ENCODE measurements at places on chromosomes 1 and 21.
A peak's percentile ranks its signal among the peaks of the same experiment; 100 is the strongest.

GRCh38 chr1:205398586-205398985 lies 23.3 kb downstream of the LEMD1 start:
- H3K27me3 ChIP-seq: peaks cover 40% of the 10 kb centered on the region
- DNase-seq: no peak
- no peak overlapping the region for H3K4me3 ChIP-seq
- H3K4me1 ChIP-seq: no peaks in the 10 kb centered on the region
- H3K27ac ChIP-seq: no peak overlapping the region
- H3K36me3 ChIP-seq: no peaks in the 10 kb centered on the region

DNA sequence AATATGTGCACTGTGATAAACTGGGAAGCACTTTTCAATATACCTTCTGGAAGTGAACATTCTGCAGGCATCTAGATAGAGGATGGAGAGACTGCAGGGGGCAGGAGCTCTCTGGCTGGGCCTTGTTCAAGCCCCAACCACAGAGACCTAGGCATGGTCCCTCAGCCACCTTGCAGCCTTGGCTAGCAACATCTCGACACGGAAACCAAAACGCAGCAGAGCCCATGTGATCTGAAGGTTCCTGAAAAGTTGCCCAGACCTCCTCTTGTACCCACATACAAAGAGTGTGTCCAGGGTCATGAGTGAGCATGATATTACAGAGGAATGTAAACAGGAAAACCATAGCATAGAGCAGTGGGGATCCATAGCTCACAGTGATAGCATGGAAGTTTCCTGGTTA lies 33.1 kb upstream of the SAMD11 start:
- H3K4me1 ChIP-seq: no peaks in the 10 kb centered on the region
- H3K27ac ChIP-seq: no peak overlapping the region
- H3K36me3 ChIP-seq: no peaks in the 10 kb centered on the region

DNA sequence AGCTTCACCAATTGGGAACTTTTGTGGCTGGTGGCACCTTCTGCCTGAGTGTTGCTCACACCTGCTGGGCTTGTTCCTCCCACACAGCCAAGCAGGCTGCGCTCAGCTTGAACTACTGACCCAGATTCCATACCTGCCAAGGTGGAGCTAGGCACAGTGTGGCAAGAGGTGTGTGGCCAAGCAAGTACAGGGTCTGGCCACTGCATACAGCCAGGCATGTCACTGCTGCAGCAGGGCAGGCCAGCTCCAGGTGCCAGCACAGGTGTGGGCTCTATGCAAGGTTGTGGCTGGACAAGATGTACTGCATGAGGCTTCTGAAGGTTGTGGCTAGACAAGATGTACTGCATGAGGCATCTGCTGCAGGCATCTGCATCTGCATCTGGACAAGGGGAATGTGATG lies 1254.8 kb downstream of the AMY1C start:
- DNase-seq: no peak
- H3K27me3 ChIP-seq: no peaks in the 10 kb centered on the region
- no peaks in the 10 kb centered on the region for H3K36me3 ChIP-seq
- no peak overlapping the region for H3K27ac ChIP-seq
- H3K4me1 ChIP-seq: no peaks in the 10 kb centered on the region

- peaks cover 26% of the 10 kb centered on the region for H3K4me1 ChIP-seq
- H3K4me3 ChIP-seq: peak overlapping the region; percentile 43
- H3K27ac ChIP-seq: no peak overlapping the region
- no peaks in the 10 kb centered on the region for H3K36me3 ChIP-seq
- H3K27me3 ChIP-seq: peaks cover 4% of the 10 kb centered on the region
- peak; percentile 30 for DNase-seq
Observed at GRCh38 chr21:34029743-34030528, 43.4 kb upstream of the MRPS6 start.

Data from activated naive CD4-positive, alpha-beta T cell treated with anti-CD3 and anti-CD28 coated beads, Interleukin-2, amount 10 ng/mL, durations not matched to agents 7 days and 5 days (primary cell).